Hippocampal formation (tissue), 2 donors: ENCODE measurements at places on chromosomes 6 and 20.

GRCh38 chr6:14520536-14520935 lies 403.0 kb downstream of the CD83 start:
- no peak for DNase-seq

DNA sequence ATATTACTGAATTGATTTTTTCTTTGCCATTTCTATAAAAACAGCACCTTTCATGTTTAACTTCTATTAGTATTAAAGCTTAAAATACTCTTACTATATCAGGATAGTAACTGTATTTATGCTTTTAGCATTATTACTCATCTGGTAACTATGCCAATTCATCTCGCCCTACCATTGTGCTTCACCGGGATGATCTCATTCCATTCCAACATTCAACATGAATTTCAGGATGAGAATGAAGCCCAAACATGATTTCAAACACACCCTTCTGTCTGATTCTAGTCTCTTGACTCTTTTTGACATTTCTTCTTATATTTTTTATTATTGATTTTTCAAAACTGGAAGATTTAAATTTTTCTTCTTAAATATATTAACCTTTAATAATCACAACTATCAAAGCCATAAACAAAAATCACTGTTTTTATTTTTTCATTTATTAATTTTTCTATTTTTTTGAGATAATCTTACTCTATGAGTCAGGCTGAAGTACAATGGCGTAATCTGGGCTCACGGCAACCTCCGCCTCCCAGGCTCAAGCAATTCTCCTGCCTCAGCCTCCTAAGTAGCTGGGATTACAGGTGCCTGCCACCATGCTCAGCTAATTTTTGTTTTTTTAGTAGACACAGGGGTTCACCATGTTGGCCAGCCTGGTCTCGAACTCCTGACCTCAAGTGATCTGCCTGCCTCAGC lies 46.7 kb downstream of the GJA1 start:
- DNase-seq = no peak

GRCh38 chr6:36052097-36052496 lies 24.5 kb downstream of the MAPK14 start:
- no peak for DNase-seq

DNA sequence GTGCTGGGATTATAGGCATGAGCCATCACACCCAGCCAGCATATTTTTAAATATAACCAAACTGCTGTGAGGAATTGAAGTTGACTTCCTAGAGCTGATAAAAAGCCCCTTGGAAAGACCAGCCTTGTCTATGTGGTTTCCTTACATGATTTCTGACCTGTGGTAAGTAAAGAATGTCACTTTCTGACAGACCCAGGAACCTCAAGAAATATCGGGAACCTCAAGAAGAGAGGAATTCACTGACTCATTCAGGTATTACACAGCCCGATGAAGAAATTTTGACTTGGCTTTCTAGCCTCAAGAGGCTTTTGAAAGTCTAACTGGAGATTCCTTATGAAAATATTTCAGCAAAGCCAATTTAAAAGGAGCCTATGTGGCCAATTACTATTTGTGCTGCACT lies 71.8 kb downstream of the FOXF2 start:
- DNase-seq = no peak
